ENCODE measurements at places on chromosomes 2 and 18.

GRCh38 chr2:160816916-160817499 lies 323.4 kb upstream of the RBMS1 start:
- no peak for DNase-seq

- DNase-seq: no peak
These were observed 232.7 kb upstream of the COPS8 start for GRCh38 chr2:236852977-236853374.

DNA sequence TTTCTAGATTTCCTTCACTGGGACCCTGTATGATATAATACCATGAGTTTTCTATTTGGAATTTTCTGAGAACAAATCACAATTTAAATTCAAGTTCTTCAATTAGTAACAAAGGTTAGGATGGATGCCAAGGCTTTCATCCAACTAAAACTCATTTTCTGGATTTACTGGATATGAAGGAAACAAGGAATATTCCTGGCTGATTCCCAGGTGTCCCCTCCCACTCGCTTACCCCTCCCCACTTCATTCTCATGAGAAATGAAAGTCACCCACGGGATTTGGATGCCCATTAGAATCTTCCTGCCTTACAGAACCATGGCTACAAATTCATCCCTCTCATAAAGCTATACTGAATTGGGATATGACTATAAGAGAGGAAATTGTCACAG lies 40.0 kb downstream of the RNU4ATAC start:
- no peak for DNase-seq

- DNase-seq: no peak
These were observed 517.6 kb downstream of the TXNL1 start for GRCh38 chr18:56120782-56121181.

- no peak for DNase-seq
These were observed 66.3 kb upstream of the CREB1 start for GRCh38 chr2:207463433-207463832.

DNA sequence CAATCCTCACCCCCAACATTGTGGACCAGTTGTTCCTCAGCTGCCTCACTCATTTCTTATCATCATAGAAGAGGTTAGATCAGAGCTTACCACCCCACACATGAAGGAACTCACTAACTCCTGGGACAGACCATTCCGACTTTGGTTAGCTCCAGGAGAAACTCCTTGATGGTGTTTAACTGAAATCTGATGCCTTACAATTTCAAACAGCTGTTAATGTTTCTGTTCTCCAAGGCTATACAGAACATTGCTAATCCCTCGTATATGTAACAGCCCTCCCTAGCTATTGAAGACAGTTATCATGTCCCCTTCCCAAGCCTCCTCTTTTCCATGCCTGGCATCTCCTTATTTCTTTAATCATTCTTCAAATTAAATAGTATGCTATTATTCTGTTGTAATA lies 14.8 kb downstream of the ERBB4 start:
- DNase-seq: no peak
